Mesendoderm (in vitro differentiated cells): ENCODE measurements at places on chromosomes 3 and 15.
A peak's percentile ranks its signal among the peaks of the same experiment; 100 is the strongest.

DNA sequence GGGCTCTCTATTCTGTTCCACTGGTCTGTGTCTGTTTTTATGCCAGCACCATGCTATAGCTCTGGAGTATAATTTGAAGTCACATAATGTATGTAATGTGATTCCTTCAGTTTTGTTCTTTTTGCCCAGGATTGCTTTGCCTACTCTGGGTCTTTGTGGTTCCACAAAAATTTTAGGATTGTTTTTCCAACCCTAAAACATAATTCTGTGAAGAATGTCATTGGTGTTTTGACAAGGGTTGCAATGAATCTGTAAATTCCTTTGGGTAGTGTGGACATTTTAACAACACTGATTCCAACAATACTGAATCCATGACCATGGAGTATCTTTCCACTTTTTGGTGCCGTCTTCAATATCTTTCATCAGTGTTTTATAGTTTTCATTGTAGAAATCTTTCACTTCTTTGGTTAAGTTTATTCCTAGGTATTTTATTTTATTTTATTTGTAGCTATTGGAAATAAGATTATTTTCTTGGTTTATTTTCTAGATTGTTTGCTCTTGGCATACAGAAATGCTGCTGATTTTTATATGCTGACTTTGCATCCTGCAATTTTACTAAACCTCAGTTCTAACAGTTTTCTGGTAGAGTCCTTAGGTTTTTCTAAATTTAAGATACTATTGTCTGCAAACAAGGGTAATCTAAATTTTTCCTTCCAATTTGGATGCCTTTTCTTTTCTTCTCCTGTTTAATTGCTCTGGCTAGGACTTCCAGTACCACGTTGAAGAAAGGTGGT, 29.7 kb downstream of the TJP1 start:
- DNase-seq: no peak

DNA sequence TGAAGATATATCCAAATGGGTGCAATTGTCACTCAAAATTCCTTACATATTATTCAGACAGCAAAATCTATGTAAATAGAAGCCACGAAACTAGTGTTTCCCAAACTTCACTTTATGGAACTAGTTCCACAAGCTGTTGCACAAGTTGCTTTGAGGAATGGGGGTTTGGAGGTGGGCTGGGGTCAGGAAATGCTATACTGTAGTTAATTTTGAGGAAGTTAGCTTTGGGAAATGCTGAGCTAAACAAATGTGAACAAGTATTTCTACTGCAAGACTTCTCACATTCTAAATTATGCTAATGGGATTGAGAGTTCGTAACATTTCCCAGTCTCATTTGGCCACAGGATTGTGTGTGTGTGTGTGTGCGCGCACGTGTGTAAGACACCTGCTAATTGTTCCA, 28.7 kb upstream of the SAMMSON start:
- DNase-seq: no peak

- no peak for DNase-seq
These were observed 11.8 kb downstream of the CACNA2D3 start for GRCh38 chr3:54134155-54134554.

DNA sequence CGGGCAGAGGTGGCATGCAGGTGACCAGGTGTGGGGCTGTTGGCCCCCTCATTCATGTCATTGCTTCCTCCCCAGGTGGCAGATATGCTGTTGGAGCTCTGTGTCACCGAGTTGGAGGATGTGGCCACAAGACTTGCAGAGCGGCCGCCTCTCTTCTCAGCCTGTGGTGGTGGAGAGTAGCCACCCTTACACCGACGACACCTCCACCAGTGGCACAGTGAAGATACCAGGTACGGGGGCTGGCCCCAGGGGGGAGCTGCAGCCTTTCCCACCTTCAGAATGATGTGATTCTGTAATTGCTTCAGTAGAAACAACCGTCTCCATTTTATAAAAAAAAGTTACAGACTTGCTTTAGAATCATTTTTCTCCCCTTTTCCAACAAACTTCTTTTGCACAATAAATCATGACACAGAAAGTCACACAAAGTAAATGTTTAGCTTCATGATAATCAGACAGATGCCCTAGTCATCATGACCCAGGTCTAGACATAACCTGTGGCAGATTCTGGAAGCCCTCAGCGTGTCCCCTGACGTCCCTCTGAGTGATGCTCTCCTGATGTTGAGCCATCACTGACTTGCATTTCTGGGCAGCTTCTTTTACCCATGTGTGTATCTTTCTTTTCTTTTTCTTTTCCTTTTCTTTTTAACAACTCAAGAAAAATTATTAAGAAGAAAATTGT, 76.0 kb upstream of the FAN1 start:
- DNase-seq: peak; percentile 3

DNA sequence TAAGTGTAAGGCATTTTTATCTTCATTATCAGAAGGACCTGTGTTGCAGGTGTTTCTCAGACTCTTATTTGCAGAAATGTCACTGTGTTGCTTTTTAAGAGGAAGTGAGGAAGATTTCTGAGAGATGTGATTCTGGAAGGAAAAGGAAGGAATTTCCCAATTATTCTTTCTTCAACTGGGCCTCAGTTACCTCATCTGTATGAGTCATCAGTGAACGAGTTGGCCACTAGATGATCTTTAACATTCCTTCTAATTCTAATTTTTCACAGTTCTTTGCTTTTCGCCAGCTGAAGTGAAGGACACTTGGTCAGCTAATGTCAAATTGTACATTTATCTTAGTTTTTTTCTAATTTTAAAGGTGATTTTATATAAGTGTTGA, 28.9 kb downstream of the CLEC3B start:
- no peak for DNase-seq

GRCh38 chr15:80710635-80711554, 15.8 kb downstream of the ABHD17C start:
- no peak for DNase-seq

DNA sequence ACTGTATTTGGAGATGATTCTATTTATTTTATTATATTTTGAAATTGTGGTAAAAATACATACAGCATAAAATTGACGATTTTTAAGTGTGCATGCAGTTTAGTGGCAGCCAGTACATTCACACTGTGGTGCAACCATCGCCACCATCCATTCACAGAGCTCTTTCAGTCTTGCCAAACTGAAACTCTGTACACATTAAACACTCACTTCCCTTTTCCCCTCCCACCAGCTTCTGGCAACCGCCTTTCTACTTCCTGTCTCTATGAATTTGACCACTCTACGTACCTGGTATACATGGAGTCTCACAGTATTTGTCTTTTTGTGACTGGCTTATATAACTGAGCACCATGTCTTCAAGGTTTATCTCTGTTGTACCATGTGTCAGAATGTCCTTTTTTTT, 303.3 kb upstream of the ATP10A start:
- DNase-seq: no peak

GRCh38 chr15:82647835-82648256, 683 bp upstream of the CPEB1 start:
- peak; percentile 45 for DNase-seq

- DNase-seq: no peak
These were observed 151.4 kb downstream of the PLD1 start for GRCh38 chr3:171658841-171659240.

DNA sequence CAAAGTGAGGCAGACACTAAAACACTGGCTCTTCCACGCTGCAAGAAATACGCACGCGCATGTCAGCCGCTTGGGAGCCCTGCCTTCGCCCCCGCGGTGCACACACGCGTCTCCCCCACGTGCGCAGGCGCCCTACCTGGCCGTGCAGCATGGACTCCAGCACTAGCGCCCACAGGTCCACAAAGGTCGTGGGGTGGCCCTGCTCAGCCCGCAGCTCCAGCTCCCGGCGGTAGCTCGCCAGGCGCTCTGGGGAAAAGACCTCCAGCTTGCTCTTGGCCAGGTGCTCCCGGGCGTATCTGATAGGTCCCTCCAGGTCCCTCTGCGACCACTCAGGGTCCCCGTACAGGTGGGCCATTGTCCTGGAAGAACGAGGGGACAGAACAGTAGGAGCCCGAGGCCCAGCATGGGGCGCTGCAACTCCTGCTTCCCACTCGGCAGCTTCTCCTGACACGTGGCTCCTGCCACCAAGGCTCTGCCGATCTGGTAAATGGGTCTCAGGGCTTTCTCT, 14.9 kb downstream of the PLA2G4D start:
- DNase-seq: no peak

DNA sequence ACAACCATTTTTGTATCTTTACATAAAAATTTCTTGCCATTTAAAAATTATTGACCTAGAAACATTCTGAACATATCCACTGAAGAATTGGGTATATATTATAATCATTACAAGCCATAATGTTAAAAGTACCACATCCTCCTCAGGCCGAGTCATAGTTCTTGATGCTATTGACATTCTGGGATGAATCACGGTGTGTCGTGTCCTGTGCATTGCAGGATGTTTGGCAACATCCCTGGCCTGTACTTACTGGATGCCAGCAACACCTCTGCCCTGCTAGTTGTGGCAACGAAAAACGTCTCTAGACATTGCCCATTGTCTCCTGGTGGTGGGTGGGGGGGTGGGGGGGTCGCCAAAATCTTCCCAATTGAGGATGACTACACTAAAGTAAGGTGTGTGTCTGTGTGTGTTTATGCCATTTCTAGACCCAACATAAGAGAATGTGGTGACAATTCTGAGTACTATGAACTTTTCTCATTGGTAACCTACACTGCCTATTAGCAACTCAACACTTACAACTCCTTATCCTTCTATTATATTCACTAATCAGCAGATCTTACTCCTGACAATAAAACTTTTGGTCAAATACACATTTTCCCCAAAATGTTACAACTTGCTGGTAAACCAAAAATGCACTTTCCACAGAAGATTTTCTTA, 471.6 kb downstream of the FOXP1 start:
- no peak for DNase-seq

DNA sequence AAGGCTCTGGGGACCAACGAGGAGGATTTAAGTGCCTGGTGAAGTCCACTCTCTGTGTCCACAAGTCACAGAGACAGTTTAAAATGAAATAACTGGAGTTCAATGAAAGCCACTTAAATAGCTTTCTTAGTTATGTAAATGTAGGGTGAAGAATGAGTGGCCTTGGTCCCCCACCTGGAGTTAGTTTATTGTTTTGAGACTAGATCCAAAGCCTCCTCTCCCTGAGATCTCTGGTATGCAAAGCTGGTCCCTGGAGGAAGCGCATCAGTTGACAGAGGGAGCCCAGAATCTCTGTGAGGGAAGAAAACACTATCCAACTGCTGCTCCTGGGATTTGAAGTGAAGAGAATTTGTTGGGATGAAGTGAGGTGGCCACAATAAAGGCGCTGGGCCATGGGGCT, 40.5 kb downstream of the EXOG start:
- DNase-seq: no peak

DNA sequence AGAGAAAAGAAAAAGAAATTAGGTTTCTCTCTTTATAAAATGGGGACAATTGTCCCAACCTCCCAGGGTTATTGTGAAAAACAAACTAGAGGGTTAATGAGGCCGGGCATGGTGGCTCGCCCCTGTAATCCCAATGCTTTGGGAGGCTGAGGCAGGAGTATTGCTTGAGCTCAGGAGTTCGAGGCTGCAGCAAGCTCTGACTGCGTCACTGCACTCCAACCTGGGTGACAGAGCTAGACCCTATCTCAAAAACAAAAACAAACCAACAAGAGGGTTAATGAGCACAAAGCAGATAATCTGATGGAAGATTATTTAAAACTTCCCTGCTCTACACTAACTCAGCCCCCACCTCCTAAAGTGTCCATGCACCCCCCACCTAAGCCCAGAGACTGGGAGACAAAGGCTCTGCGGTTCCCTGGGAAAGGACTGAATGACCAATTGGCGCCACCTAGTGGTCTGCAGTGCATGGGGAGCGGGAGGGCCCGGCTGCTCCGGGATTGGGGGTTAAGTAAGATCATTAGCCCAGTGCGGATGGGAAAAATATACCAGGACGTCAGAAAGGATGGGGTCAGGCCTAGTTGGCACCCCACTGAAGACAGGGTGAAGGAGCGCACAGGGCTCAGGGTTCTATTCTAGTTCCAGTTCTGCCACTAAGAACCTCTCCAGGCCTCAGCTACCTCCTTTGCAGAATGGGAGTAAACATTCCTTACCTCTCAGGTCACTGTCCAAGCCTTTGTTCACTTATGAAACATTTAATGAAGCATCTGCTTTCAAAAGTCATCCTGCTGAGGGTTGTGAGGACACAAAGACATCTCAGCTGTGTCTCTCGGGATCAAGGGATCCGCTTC, 15.6 kb downstream of the PIF1 start:
- peak; percentile 93 for DNase-seq

- no peak for DNase-seq
These were observed 11.9 kb downstream of the CX3CR1 start for GRCh38 chr3:39267631-39268548.

GRCh38 chr3:17023006-17023664, 138.4 kb downstream of the PLCL2 start:
- no peak for DNase-seq

DNA sequence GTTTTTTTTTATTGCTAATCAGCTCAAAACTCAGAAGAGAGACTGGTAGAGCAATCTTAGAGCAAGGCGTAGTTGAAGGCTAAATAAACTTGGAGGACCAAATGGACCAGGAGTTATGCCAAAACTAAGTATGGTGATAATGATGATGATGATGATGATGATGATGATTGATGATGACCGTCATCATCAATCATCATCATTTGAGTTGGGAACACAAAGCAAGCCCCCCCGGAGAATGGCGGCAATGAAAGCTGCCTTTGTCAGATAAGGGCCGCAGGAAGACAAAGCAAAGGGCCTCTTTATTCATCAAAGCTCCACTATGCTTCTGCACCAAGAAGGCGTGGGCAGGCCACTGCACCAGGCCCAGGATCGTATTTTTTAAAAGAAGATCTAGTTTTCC, 82.1 kb upstream of the RAD18 start:
- no peak for DNase-seq

- no peak for DNase-seq
These were observed 47.2 kb upstream of the IREB2 start for GRCh38 chr15:78390826-78391225.

DNA sequence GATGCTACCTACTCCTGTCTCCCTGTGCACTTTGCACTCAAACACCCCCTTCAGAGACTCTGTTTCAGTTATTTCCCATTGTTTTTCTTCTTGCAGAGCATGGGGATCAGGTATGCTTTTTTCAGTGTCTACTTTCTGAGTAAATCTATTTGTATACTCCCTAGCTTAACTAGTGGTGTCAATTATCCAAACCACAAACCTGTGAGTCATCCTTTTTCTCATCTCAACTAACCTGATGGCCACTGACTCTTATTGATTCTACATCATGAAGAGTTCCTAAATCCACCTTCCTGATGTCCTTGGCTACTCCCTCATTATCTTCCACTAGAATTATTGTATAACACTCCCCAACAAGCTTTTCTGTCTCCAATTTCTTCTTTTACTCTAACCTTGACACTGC, 68.0 kb downstream of the DIPK2A start:
- DNase-seq: no peak

GRCh38 chr3:114179575-114179974, 723 bp upstream of the DRD3 start:
- peak; percentile 72 for DNase-seq

DNA sequence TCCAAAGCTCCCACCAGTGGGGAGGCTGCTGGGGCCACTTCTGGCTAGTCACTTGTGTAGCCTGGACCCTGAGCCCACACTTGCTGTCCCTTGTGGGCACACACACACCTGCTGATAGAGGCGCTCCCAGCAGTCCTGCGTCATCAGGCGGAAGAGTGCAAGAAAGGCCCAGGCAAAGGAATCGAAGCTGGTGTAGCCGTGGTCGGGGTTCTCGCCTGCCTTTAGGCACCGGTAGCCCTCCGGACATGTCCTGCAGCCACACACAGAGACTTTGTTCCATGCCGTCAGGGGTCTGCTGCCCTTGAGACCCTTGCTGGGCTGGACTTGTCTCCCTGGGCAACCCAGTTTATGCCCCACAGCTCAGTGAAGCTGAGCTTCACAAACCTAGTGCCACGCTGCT, 42.9 kb downstream of the SCN5A start:
- no peak for DNase-seq
